NCI-H1930 (cell line): ENCODE measurements at places on chromosomes 7 and 10.

DNA sequence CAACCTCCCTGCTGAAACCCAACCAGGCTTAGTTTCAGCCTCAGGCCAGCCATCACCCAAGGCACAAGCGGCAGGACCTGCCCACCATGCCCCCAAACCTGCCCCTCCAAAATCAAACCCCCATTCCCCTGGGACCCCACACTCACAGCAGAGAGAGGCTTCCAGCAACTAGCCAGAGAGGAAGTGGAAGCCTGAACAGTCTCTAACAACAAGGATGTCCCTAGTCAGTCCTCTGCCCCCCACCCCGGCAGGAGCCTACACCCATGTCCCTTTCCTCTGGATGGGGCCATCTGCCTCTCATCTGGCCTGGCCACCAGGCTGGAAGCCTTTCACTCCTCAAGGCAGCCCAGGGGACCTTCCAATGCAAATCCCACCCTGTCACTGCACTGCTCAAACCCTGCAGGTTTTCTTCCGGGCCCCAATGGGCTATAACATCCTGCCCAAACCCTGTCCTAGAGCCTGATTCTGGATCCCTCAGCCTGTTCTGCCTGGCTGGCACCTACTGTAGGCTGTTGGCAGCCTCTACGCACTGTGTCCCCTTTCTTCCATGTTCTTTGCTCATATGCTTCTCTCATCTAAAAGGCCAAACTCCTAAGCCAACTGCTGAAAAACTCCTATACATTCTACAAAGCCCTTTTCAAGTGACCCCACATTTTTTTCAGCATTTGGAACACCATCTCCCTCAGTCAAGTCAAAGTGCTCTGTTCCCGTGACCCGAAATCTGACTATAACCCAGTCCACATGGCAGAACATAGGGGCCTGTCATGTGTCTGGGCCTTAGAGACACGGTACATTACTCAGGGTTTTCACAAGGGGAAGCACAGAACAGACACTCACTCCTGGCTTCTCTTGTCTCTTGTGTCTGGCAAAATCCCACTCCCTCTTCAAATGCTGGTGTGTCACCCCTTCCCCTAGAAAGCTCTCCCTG lies 253.3 kb downstream of the TNS3 start:
- DNase-seq: no peak

DNA sequence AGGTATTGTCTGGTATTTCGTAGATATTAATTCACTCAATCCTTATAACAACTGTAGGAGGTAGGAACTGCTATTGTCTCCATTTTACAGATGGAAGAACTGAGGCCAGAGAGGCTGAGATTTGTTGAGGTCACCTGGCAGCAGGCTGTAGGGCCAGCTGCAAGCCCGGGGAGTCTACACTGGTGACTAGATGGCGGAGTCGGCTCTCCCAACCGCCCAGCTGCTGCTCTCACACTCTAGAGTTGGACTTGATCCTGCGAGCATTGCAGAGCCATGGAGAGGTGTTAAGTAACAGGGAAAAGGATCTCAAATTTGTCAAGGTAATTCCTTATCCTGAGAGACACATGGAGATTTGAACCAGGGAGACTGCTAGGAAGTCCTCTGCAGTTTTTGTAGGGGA lies 124.1 kb downstream of the CAMK1D start:
- no peak for DNase-seq

GRCh38 chr7:20298486-20298901 lies 32.2 kb upstream of the ITGB8 start:
- DNase-seq: no peak

DNA sequence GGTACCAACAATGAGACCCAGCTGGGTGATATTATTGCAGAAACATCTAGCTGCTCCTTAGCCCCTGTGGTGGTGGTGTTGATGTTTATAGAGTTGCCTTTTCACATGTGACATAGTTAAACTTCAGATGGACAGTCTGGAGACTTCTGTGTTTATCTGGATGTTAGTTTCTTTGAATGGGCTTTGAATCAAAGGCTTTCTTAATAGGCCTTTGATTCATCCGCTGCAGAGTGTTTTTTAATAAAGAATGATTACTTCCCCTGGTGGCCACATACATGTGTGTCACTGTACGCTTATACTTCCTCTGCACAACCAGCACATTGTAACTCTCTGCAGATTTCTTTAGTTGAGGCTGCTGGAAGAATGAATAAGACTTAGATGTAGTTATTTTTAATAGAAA lies 221.0 kb downstream of the DYNC1I1 start:
- peak; percentile 49 for DNase-seq

- DNase-seq: no peak
Observed at GRCh38 chr10:130904676-130905075, 406.8 kb downstream of the TCERG1L start.

DNA sequence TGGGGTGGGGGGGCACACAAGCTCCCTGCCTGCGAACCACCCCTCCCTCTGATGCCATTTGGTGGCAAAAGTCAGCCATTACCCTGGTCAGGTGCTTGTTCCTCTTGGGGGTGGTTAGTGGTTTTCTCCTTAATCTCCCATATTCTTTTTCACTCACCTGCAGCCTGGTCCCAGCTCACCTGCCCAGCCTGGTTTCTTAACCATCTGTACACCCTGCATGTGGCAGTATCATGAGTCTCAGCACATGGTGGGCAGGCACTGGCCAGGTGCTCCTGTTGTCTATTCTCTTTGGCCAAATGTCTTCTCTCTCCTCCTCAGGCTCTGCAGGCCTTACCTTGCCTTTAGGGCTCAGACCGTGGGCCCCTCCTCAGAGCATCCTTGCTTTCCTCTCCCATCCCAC lies 30.5 kb downstream of the OGDH start:
- DNase-seq: no peak

GRCh38 chr10:1025683-1026082 lies at the start of gene IDI2:
Gene IDI2, minus strand, starts transcription at chr10:1025859. Its CDS starts 1,136 bp downstream, at chr10:1024723.
- DNase-seq: no peak

DNA sequence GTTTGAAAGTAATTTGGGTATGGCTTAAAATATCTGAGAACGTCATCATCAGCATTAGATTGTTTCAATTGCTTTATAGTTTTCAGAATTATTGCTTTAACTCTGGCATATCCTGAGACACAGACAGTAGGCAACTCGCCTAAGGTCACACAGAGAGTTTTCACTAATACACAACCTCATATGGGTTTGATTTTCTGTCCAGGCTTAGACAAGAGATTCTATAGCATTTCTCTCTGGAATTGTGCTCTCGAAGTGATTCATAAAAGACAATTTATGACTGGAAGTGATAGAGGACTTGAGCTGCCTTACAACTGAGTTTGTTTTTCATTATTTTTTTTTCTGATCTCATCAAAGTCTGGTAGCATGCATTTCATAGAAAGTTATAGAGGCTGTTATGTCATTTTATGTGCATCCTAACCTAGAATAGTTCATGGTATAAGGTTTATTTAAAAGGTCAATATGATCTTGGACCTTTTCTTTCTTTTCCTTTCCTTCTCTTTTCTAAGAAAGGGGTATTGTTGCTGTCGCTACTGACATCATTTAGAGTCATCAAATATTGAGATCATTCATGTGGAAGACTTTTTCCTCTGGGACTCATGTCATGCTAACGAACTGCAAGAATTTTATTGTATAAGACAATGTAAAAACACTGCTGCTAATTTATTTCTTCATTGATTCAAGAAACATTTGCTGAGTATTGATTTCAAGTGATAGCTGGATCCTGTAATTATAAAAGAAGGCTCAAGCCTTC lies 278.2 kb downstream of the PLXDC2 start:
- DNase-seq: no peak

- DNase-seq: no peak
Observed at GRCh38 chr7:106222545-106222944, 62.2 kb downstream of the NAMPT start.

- no peak for DNase-seq
Observed at GRCh38 chr10:83301732-83302131, 837.6 kb upstream of the GHITM start.

DNA sequence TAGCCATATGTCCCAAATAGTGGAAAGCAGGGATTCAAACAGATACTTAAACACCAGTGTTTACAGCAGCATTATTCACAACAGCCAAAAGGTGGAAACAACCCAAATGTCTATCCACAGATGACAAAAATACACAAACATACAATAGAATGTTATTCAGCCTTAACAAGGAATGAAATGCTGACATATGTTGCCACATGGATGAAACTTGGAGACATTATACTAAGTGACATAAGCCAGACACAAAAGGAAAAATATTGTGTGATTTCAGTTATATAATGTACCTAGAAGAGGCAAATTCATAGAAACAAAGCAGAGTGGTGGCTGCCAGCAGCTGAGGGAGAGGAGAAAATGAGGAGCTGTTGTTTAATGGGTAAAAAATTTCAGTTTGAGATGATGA lies 533.9 kb upstream of the FZD8 start:
- DNase-seq: no peak

GRCh38 chr10:79443338-79444198 lies 1.9 kb downstream of the ZCCHC24 start:
- DNase-seq: no peak

DNA sequence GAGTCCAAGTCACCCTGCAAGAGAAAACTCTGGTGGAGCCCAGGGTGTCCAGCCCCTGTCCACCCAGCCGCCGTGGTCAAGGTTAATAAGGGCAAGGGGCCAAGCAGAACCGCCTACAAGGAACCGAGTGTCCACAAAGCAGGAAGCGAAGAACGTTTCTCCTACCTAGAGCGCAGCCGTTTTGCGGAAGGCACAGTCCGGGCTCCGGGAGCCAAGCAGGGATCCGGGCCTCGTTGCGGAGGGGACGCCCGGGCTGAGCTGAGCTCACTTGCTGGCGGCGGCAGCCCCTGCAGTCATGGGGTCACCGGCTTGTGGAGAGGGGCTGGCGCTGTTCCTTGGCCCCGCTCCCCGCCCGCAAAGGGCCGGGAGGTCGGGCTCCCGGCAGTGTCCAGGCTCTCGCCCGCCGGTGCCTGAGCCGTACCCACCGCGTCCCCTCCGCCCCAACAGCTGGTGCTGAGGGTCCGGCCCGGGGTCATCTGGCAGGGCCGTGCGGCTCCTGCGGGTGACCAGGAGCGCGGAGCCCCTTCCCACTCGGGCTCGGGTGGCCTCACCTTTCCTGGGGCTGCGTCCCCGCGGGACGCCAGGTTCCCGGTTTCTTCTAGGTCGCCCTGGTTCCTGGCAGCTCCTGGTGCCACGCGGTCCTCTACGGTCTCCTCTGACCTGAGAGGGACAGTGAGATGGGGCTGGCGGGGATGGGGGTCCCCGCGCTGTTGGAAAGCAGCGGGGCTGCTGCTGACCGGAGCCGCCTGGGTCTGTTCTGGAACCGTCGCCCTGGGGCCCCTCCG lies 14.0 kb upstream of the ZNF273 start:
- no peak for DNase-seq

DNA sequence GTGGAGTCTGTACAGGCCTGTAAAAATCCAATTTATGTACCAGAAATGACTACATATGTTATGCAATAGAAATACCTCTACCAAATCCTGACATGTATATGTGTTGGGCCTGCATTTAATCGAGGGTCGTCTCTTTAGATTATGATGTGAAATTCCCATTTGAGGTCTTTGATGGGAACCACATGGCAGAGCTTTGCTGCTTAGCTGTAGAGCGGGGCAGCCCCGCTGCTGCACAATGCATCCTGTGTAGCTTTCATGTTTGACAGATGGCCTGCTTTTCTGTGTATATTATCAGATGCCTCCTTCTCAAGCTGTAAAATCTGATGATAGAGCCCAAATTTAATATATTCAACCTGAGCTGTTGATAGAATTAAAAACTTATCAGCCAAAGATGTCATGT lies 65.8 kb downstream of the RAB18 start:
- DNase-seq: no peak

DNA sequence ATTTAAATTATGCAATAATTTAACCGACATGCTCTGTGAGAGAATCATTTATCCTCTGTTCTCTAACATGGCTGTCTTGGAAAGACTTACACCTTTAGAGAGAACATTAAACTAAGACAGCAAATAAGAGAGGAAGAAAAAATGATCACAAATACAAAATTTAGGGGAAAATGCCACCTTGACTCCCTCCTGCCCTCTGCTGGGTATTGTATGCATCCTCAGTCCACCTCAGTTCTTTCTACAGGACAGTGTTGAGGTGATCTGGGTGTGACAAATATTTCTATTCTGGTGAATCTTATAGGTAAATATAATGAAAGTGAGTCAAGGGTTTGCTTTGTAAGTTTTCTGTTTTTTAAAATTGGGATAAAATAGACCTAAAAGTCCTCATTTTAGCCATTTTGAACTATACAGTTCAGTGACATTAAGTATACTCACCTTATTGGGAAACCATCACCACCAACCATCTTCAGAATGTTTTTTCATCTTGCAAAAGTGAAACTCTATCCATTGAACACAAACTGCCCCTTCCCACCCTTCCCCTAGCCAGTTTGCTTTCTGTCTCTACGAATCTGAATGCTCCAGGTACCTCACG lies 61.5 kb upstream of the ELMO1 start:
- peak; percentile 5 for DNase-seq

DNA sequence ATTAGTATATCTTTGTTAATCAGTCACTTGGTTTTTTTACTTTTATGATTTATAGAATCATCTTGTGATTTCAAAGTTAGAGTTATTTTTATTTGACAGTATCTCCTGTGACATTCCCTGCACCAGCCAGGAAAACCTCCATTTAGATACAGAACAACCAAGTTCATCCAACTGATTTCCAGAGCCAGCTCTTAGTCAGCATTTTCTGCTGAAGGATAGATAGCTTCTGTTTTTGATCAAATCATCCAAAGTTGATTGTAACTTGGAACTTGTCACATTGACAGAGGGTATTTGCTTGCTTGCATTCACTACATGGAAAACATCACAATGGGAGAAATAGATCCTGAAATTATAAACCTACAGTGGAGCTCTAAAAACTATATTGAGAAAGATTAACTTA lies 122.6 kb downstream of the PON1 start:
- no peak for DNase-seq

DNA sequence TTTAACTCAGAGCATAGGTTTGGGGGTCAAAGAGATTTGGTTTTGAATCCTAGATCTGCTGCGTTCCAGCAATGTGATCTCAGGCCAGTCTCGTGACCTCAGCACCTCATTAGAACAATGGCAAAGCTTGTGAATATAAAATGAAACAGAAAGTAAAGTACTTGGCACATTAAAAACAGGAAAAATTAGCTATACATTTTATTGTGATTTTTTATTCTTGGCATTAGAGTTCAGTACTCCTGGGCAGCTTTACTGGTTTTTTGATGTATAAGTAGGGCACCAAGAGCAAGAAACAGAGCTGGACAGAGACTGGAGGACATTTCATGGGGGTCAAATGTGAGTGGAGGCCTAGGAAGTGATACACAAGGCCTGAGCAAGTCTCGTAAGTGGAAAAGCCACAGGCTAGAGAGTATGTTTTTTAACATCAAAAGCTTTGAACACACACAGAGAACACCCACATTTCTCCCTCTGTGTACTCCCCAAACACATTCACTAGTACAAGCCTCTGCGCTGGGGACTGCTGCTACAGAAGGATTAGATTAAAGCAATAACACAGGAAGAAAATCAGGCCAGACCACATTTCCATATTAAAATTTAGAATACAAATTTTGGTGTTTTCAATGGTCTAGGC lies 157.2 kb upstream of the SLC25A13 start:
- DNase-seq: no peak
